ENCODE measurements at places on chromosomes 1 and 21.

- DNase-seq: peak; percentile 58
These were observed 247.7 kb upstream of the PTBP2 start for GRCh38 chr1:96473791-96474434.

GRCh38 chr1:18912550-18912949, 10.2 kb upstream of the ALDH4A1 start:
- no peak for DNase-seq

- DNase-seq: peak; percentile 96
These were observed 2.9 kb upstream of the SHCBP1L start for GRCh38 chr1:182955596-182956588.

GRCh38 chr1:41364442-41365319, 3.4 kb downstream of the FOXO6 start:
- no peak for DNase-seq

DNA sequence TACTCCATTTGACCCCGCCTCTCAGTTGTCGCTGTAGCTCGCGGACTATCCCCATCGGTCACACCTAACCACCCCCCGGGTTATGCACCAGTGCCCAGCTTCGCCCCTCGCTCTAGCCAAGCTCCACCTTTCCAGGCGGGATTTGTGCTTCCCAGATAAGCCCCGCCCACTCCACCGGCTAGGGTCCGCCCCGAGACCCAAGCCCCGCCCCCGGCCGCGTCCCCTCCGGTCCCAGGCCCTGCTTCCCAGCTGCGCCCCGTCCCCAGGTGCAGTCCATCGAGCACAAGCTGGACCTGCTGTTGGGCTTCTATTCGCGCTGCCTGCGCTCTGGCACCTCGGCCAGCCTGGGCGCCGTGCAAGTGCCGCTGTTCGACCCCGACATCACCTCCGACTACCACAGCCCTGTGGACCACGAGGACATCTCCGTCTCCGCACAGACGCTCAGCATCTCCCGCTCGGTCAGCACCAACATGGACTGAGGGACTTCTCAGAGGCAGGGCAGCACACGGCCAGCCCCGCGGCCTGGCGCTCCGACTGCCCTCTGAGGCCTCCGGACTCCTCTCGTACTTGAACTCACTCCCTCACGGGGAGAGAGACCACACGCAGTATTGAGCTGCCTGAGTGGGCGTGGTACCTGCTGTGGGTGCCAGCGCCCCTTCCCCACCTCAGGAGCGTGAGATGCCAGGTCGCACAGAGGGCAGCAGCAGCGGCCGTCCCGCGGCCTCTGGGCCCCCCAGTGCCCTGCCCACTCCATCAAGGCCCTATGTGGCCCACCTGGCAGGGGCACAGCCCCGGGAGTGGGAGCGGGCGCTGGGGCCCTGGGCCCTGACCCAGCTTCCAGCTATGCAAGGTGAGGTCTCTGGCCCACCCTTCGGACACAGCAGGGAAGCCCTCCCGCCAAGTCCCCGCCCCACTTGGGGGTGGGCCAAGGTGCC, 23.9 kb downstream of the CITED4 start:
- DNase-seq: no peak

- no peak for DNase-seq
These were observed 143.5 kb downstream of the ASTN1 start for GRCh38 chr1:177020851-177021589.

Data from iris pigment epithelial cell (primary cell).